GM23248 (cell line): ENCODE measurements at places on chromosomes 2 and 18. TPM values are rescaled to one million over a fixed set of nuclear protein-coding genes. Genes with fewer than 3 reads are reported as not detected.
A peak's percentile ranks its signal among the peaks of the same experiment; 100 is the strongest.

- H3K4me1 ChIP-seq: peaks cover 43% of the 10 kb centered on the region
- H3K27me3 ChIP-seq: no peaks in the 10 kb centered on the region
- H3K27ac ChIP-seq: peak overlapping the region; percentile 68
- H3K4me3 ChIP-seq: peak overlapping the region; percentile 60
- H3K36me3 ChIP-seq: no peaks in the 10 kb centered on the region
- no peak for DNase-seq
Observed at GRCh38 chr2:189406586-189407233, 34.6 kb upstream of the WDR75 start.

DNA sequence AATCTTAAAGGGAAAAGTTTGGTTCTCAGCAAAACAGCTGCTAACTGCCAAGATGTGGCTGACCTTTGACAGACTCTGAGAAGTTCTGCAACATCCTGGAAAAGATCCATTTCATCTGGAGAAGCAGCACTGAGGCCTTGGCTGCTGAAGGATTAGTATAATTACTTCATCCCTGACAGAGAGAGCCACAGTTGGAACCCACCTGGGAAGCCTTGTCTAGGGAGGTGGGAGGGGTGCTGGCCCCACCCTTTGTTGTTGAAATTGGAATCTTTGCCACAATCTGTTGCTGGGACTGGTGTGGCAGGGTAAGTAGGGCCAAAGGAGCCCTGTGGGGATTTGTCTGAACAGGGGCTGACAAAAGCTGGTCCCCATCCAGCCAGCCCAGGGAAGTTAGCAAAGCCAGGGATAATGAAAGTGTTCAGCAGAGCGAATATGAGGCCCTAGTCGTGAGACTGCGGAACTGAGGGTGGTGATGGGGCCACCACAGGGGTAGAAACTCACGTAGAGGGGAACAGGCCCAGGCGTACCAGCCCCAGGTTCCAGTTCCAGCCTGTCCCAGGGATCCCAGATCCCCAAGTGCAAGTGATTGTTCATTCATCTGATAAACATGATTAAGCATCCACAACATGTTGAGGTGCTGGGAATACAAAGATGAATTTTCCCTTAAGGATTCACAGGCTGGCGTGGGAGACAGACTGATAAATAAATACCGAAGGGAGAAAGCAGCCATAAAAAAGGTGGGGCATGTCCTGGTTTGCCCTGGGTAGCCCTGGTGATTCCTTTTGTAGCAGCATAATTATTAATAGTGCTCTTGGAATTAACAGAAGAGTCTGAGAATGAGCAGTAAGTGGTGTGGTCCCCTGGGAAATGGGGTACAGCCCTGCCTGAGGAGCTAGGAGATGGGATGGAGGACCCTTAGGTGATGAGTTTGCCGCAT lies 60.0 kb downstream of the MYO1B start:
- peak; percentile 84 for DNase-seq
- H3K4me3 ChIP-seq: no peak overlapping the region
- H3K4me1 ChIP-seq: peaks cover 29% of the 10 kb centered on the region
- H3K27me3 ChIP-seq: no peaks in the 10 kb centered on the region
- H3K36me3 ChIP-seq: peaks cover 11% of the 10 kb centered on the region; the same call in 1 of the 2 replicates
- H3K27ac ChIP-seq: peak overlapping the region; percentile 50

- no peak overlapping the region for H3K4me3 ChIP-seq
- no peak overlapping the region for H3K27ac ChIP-seq
- H3K27me3 ChIP-seq: peaks cover 9% of the 10 kb centered on the region; the same call in 1 of the 2 replicates
- DNase-seq: no peak
- H3K4me1 ChIP-seq: no peaks in the 10 kb centered on the region
- no peaks in the 10 kb centered on the region for H3K36me3 ChIP-seq
Observed at GRCh38 chr2:143117225-143117624, 12.0 kb upstream of the ARHGAP15 start.

- no peaks in the 10 kb centered on the region for H3K27me3 ChIP-seq
- peak; percentile 49 for DNase-seq
- H3K36me3 ChIP-seq: peaks cover 9% of the 10 kb centered on the region
- H3K4me3 ChIP-seq: no peak overlapping the region
Observed at GRCh38 chr2:237790353-237790752, 8.2 kb upstream of the RBM44 start.

DNA sequence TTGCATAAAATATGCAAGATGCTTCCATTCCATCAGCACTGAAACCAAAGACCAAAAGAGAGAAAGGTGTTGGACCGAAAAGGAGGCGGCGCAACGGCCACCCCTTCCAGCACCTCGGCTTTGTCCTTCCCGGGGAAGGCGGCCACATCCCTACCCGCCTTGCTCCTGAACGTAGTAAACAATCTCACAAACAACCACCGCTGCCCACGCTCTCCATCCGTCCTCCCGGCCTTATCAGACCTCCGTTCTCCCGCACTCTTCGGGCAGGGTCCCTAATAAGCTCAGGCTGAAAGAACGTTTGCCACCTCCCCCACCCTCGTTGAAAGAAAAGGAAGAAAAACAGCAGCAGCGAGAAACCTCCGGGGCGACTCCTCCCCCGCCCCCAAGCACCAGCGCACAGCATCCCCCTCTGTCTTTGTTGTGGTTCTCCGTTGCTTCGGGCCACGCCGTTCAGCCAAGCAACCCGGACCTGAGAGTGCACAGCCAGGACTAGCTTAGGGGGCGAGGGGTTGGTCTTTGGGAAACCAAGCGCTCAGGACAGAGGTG lies 4.4 kb downstream of the EVX2 start:
- no peak for DNase-seq
- no peak overlapping the region for H3K27ac ChIP-seq
- no peaks in the 10 kb centered on the region for H3K36me3 ChIP-seq
- no peaks in the 10 kb centered on the region for H3K4me1 ChIP-seq
- H3K27me3 ChIP-seq: peaks cover 91% of the 10 kb centered on the region

- no peak overlapping the region for H3K4me3 ChIP-seq
- no peak for DNase-seq
- no peaks in the 10 kb centered on the region for H3K36me3 ChIP-seq
- peaks cover 5% of the 10 kb centered on the region; the same call in 1 of the 2 replicates for H3K27me3 ChIP-seq
- no peak overlapping the region for H3K27ac ChIP-seq
- no peaks in the 10 kb centered on the region for H3K4me1 ChIP-seq
Observed at GRCh38 chr2:134457765-134458472, 204.0 kb downstream of the MGAT5 start.

DNA sequence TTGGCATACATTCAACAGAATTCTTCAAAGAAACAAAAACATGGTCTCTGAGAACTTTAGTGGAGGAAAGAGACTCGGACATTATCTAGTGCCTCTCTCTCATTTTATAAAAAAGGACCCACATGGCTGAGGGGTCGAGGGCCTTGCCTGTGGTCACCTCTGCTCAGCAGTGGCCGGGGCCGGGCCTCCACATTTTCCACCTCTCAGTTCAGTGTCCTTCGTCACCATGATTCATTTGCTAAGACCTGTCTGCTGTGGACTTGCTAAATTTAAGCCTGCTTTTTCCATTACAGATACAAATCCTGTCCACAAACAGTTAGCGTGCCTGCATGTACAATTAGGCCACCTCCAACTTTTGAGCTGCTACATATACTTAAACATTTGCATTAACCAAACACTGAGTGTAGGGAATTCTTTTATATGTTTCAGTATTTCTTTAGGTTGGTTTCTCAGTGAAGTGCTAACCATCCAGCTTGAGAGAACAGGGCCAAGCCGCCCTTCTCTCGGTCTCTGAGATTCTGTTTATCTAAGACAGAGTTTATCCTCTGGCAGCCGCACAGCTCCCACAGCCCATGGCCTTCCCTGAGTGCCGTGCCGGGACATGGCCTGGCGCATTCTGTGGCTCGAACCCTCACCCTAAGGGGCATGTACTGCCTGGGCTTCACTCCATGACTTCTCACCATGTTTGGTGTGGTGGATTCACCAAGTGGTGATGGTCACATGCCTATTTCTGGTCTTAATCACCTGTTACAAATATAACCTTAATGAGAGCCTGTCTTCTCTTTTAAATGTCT lies 46.2 kb downstream of the COA5 start:
- peaks cover 10% of the 10 kb centered on the region for H3K4me1 ChIP-seq
- DNase-seq: no peak
- H3K36me3 ChIP-seq: no peaks in the 10 kb centered on the region; the same call in 1 of the 2 replicates
- H3K27me3 ChIP-seq: no peaks in the 10 kb centered on the region
- H3K27ac ChIP-seq: no peak overlapping the region

GRCh38 chr18:21241301-21242048 lies 557 bp upstream of the GREB1L start:
- H3K27me3 ChIP-seq: no peaks in the 10 kb centered on the region
- peak; percentile 52 for DNase-seq
- H3K27ac ChIP-seq: no peak overlapping the region

DNA sequence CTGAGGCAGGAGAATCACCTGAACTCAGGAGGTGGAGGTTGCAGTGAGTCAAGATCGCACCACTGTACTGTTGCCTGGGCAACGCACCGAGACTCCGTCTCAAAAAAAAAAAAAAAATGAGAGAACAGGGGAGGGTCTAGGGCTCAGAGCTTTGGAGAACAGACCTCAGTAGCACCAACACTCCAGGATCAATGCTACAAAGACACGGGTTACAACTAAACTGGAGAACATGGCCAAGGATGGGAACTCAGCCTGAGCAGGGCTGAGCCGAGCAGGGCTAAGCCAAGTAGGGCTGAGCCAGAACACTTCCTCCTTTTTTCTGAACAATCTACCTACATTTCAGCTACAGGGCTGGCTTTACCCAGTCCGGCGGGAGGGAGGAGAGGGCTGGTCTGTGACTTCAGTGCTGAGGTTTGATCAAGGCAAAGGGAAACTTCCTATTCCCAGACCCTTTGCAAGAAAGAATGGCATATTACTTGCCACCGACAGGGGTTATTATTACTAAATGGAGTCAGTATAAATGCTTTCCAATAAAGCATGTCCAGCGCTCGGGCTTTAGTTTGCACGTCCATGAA lies 2.9 kb upstream of the CASP8 start:
- peak overlapping the region; percentile 97 for H3K27ac ChIP-seq
- no peaks in the 10 kb centered on the region for H3K27me3 ChIP-seq
- peak overlapping the region; percentile 92 for H3K4me3 ChIP-seq
- DNase-seq: no peak
- H3K4me1 ChIP-seq: peaks cover 18% of the 10 kb centered on the region
- no peaks in the 10 kb centered on the region for H3K36me3 ChIP-seq

GRCh38 chr2:7930800-7931635 lies 750.8 kb upstream of the ID2 start:
- no peak overlapping the region for H3K4me3 ChIP-seq
- H3K27me3 ChIP-seq: no peaks in the 10 kb centered on the region
- peak; percentile 83 for DNase-seq
- H3K4me1 ChIP-seq: peaks cover 17% of the 10 kb centered on the region; the same call in 1 of the 2 replicates
- no peaks in the 10 kb centered on the region for H3K36me3 ChIP-seq
- peak overlapping the region; percentile 37 for H3K27ac ChIP-seq

- H3K27ac ChIP-seq: no peak overlapping the region
- no peak for DNase-seq
- H3K36me3 ChIP-seq: no peaks in the 10 kb centered on the region
- no peak overlapping the region for H3K4me3 ChIP-seq
- no peaks in the 10 kb centered on the region; the same call in 1 of the 2 replicates for H3K27me3 ChIP-seq
- H3K4me1 ChIP-seq: no peaks in the 10 kb centered on the region
Observed at GRCh38 chr2:151996243-151997003, 102.4 kb downstream of the CACNB4 start.

GRCh38 chr2:74000666-74001065 lies 16.0 kb downstream of the TET3 start:
- H3K4me3 ChIP-seq: no peak overlapping the region
- H3K27me3 ChIP-seq: no peaks in the 10 kb centered on the region
- no peak for DNase-seq
- no peaks in the 10 kb centered on the region for H3K36me3 ChIP-seq

DNA sequence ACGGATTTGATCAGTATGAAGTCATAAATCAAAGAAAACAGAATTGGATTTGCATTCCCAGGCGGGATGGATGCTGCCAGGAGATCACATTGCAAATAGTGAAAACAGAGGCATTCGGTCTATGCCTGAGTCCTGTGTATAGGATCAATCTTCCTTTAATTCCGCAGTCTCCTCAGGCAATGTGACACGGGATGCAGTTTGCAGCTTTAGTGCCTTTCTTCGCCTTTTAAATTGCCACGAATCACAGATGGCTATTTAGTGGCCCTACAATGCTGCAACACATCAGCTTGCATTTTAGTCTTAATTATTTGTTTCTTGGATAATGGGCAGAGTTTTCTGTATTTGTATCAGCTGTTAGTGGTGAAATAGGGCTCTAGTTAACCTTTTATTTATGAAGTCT lies 6.8 kb downstream of the ADCYAP1 start:
- no peaks in the 10 kb centered on the region for H3K36me3 ChIP-seq
- H3K4me1 ChIP-seq: no peaks in the 10 kb centered on the region
- peaks cover 61% of the 10 kb centered on the region for H3K27me3 ChIP-seq
- H3K27ac ChIP-seq: no peak overlapping the region
- no peak overlapping the region for H3K4me3 ChIP-seq

DNA sequence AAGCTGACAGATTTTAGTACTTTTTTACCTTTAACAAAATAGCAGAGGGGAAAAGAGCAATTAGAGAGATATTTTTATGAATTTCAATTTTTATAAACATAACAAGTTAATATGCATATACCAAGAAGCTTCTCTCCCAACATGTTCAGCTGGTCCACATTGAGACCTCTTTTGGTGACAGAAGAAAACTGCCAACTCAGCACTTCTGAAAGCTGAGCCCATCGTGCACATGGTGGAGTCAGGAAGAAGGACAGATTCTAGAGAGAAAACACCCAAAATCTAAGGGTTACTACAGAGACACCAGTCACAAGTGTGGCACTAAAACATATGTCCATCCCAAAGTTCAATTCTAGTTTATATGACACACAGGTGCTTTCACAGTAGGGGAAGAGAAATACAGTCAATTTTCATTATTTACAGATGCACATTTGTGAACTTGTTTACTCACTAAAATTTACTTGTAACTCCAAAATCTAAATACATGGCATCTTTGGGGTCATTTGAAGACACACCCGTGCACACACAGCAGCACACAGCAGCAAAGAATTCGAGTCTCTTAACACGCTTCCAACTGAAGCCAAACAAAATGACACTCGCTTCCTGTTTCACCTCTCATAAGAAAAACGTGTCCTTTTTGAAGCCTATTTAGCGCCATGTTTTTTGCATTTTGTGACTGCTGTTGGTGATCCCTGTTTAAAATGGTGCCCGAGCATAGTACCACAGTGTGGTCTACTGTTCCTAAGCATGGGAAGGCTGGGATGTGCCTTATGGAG lies 31.5 kb downstream of the STAT1 start:
- peaks cover 21% of the 10 kb centered on the region for H3K4me1 ChIP-seq
- H3K27me3 ChIP-seq: no peaks in the 10 kb centered on the region
- no peak overlapping the region for H3K4me3 ChIP-seq
- no peak for DNase-seq

DNA sequence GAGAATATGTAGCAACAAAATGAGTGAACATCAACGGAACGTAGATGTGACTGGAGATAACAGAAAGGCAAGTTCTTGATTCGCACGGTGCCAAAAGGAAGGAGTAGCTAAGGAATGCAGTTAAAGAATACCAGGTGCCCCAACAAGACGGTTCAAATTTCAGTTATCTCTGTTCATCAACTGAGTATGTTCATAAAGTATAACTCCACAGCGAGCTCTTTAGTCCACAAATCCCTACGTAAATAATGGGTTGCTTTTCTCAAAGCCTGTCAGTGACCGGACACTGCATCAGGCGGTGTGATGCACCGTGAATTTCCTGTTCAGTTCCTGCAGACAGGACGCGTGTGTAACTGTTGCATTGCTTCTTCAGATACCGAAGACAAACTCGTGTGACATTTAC lies 91.8 kb downstream of the NOL10 start:
- peaks cover 23% of the 10 kb centered on the region for H3K36me3 ChIP-seq
- H3K4me1 ChIP-seq: no peaks in the 10 kb centered on the region
- H3K27me3 ChIP-seq: no peaks in the 10 kb centered on the region
- no peak for DNase-seq
- no peak overlapping the region for H3K4me3 ChIP-seq

The SMYD5 gene
- 20.1 and 33.0 TPM in 2 replicates for total RNA-seq

The ITGAV gene
- total RNA-seq: 233 and 250 TPM in 2 replicates

The ATP8B1 gene
- total RNA-seq: 43.4 and 43.9 TPM in 2 replicates

The KCNE4 gene
- total RNA-seq: 3.8 and 5.9 TPM in 2 replicates
